ENCODE measurements at places on chromosomes 1 and 21. TPM values are rescaled to one million over a fixed set of nuclear protein-coding genes. Genes with fewer than 3 reads are reported as not detected.

GRCh38 chr1:224300346-224300745 is 29.6 kb downstream of the NVL start:
- DNase-seq: no peak

DNA sequence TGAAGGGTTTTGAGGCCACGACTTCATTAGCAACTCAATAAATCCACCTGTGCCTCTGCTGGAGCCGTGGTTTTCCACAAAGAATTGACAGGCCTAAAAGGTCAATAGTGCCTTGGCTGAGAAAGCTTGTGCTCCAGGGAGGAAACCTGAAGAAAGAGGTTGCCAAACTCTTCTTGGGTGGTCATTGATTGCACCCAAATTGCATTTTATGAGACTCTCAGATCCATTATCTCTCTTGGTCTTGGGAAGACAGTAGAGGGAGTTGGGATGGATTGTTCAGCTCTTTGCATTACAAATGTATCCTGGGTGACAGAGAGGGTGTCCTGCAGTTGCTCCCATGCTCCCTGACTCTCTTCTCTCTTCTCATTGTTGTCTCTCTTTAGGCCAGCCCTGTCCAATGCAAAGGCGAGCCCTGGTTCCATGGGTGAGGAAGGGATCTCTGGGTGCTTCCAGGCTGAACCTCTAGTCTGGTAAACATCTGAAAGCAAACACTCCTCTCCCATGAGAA is 46.1 kb upstream of the HTR1D start:
- no peak for DNase-seq

DNA sequence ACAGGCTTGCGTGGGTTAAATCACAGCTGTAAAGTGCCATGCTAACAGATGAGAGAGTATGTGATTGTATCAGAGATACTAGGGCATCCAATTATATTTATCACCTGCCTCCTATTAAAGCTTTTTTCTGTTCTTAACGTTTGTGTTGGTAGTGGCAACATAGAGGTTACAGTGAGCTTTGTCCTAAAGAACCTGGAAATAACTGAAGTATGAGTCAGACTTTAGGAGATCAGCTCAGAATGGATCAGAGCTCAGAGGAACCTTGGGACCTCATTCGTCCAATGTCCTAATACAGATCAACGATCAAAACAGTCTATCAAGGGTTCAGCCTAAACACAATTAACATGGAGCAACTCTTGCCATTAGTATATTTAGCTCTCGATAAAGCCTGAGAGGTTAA is 81.0 kb downstream of the RGS7 start:
- DNase-seq: no peak

GRCh38 chr1:107058245-107059032 is 2.0 kb downstream of the PRMT6 start:
- no peak for DNase-seq

DNA sequence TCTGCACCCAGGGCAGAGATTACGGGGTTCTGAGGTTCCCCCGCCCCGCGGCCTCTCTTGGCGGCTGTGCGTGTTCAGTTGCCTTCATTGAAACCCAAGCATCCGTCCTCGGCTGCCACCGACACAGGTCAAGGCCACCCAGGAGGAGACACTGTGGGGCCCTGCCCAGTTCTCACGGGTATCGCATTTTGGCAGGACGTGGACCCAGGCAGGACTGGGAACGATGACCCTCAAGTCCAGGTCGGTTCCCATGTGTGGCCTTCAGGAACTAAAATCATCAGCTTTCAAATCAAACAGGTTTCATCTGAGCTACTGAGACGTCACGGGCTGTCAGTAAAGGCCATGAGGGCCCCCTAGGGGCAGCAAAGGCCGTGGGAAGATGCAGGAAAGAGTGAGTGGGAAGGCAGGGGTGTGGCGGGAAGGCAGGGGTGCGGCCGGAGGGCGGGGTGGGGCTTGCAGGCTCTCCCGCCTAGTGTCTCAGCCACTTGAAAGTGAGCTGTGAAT is 7.0 kb upstream of the C1orf174 start:
- DNase-seq: peak; percentile 33

DNA sequence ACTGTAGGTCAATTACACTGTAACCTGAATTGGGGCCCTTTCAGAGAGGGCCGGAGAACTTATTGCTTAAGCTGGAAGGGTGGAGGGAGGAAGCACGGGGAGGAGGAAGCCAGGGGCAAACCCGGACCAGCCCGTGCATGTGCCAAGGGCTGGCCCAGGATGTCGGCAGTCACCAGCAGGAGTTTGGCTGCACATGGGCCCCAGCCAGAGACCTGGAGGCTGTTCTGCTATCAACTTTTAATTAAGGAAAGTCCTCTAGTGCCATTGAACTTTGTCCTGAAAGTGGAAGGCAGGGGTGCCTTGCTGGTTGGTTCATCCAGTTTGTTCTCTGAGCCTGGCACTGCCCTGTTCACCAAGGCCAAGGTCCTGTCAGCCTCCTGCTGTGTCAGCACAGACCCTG is 200.8 kb upstream of the VAMP3 start:
- DNase-seq: no peak

GRCh38 chr1:164953098-164953497 is 394.1 kb downstream of the PBX1 start:
- DNase-seq: no peak

- DNase-seq: peak; percentile 65
These were observed 8.2 kb downstream of the SYTL1 start for GRCh38 chr1:27349784-27350662.

GRCh38 chr1:59115865-59116264 is 181.0 kb upstream of the FGGY start:
- no peak for DNase-seq

- no peak for DNase-seq
These were observed 297.2 kb downstream of the TGFB2 start for GRCh38 chr1:218642033-218642948.

- no peak for DNase-seq
These were observed 11.2 kb upstream of the RNF223 start for GRCh38 chr1:1085171-1085841.

- no peak for DNase-seq
These were observed 425.4 kb downstream of the ADGRL2 start for GRCh38 chr1:82226186-82226505.

GRCh38 chr1:54436826-54437225 is 30.6 kb upstream of the SSBP3 start:
- DNase-seq: no peak

DNA sequence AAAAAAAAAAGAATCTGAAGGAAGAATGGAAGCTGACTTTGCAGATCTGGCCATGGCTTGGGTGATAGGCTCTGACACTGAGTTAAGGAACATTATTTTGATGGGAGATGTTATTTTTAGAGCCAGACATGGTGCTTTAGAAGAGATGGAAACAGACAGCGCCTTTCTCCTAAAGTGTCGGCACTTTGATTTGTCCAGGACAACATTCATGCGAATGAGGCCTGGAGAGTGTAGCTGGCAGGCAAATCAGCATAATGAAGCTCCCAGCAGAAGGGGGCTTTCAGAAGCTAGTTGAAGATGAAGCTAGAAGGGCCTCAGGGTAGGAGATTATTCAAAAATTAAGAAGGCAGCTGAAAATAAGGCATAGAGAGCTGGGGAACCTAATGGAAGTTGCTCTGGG is 397.7 kb downstream of the RWDD3 start:
- no peak for DNase-seq

DNA sequence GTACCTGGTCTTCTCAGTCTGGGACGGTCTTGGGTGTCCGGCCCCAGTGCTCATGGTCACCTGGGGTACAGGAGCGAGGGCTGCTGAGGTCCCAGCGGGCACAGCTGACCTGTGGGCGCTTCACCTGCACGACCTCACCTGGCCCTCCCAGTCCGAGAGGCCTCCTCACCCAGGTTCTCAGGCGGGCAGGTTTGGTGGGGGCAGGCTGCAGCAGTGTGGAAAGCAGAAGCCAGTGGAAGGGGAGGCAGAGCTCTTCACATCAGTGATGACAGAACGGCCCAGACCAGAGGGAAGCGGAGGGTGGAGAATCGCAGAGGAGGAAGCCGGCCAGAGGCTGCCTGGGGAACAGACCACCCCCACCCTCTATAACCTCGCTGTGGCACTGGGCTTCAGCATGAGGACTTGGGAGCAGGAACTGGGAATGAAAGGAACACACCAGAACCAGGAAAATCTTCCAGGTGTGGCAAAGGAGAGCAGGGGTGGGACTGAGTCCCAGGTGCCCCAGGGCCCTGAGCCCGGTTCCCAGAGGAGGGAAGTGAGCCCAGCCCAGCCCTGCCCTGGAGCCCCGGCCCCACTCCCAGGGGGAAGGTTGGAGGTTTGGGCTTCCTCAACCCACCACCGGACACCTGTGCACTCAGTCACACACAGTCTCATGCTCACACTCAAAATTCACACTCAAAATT is 265.2 kb upstream of the VAMP3 start:
- DNase-seq: peak; percentile 16

DNA sequence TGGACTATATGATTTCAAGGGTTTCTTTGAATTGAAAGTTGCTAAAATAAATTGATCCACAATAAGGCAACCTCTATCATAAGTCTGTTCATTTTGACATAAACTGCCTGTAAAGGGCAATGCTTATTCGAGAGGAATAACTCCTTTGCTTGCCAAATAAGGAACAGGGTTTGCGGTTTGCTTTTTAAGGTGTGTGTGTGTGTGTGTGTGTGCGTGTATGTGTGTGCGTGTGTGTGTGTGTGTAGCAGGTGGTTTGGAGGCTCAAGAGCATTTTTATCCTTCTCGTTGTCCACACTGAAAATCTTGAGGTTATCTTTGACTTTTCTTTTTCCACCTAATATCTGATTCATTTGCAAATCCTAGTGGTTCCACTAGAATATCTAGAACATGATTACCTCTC is 13.1 kb upstream of the NGF start:
- DNase-seq: no peak

Gene AMY1C
- total RNA-seq: not detected

Gene ASH1L
- total RNA-seq: 50.7 TPM

Gene ANKRD65
- 3.6 TPM for total RNA-seq

Gene MATN1
- not detected for total RNA-seq

Gene LIPI
- total RNA-seq: not detected

Gene HNRNPU
- 216 TPM for total RNA-seq

Gene COQ8A
- 947 TPM for total RNA-seq

Gene SELL
- total RNA-seq: 3.1 TPM
